CD8-positive, alpha-beta T cell (primary cell): ENCODE measurements at places on chromosomes 3 and 15.
A peak's percentile ranks its signal among the peaks of the same experiment; 100 is the strongest.

DNA sequence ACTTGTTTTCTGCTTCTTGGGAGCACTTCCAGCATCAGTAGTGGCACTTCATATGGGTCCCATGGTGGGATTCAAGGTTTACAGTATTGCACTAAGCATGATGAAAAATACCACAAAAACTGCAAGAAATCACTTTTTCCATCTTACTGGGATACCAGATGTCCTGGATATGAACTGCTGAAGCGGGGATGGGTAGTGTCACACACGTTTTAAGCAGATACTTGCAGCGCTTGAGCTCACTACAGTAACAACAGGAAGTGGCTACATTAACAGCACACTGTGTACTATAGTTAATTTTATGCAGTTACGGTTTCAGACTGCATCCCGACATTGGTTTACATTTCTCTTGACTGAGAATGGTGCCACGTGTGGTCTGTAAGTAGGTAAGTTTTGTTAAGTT, 3.5 kb upstream of the ISG20 start:
- DNase-seq, result peak; percentile 86

GRCh38 chr3:27632431-27633223, 89.5 kb downstream of the EOMES start:
- DNase-seq, result peak; percentile 47

DNA sequence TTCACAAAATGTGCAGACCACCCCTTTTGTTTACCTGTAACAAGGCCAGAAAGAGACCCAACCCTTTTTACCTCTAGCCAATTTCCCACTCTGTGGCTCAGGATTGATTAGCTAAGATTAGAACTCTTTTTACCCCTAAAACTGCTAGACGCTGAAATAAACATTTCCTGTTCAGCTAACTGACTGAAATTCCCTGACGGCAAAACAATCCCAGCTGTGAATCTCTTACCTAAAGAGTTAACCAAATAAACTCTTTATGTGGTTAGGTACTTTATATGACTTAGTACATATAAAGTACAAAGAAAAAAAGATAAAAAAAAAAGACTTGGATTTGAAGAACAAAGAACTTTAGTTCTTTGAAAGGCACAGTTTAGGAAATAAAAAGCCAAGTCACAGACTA, 988.7 kb downstream of the FHIT start:
- no peak for DNase-seq

DNA sequence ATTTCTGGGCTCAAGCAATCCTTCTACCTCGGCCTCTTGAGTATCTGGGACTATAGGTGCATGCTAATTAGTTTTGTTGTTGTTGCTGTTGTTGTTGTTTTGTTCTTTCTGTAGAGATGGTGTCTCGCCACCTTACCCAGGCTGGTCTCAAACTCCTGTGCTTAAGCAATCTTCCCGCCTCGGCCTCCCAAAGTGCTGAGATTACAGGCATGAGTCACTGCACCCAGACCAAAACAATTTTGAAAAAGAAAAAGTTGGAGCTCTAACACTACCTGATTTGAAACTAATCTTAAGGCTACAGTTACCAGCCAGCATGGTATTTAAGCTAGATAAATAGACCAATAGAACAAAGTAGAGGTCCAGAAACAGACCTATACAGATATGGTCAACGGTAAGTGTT, 29.8 kb downstream of the KPNA1 start:
- DNase-seq, result no peak
